ENCODE measurements at places on chromosomes 1 and 21.

DNA sequence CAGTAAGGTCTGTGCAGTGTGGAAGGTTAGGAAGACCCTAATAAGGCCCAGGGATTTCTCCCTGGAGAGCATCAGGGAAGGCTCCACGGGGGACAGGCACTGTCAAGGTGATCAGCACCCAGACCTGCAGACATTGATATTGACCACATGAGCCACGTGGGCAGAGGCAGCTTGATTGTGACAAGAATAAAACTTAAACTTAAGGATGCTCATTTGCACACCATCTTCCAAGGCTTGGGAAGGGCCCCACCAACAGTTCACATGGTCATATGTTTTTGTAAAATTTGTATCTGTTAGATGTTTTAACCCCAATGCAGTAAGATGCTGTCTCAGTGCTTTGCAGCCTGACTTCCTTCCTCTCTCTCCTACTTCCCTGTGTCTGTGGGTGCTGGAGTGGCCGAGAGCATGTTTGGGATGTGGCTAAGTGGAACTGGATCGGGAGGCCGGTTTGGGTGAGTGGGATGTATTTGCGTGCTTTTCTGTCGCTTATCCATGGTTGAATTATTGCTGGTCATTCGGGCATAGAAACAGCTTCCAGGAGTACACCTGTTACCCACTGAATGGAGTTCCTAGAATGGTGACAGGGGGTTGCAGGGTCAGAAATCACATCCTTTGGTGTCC is 49.8 kb upstream of the OLIG2 start:
- DNase-seq = no peak

DNA sequence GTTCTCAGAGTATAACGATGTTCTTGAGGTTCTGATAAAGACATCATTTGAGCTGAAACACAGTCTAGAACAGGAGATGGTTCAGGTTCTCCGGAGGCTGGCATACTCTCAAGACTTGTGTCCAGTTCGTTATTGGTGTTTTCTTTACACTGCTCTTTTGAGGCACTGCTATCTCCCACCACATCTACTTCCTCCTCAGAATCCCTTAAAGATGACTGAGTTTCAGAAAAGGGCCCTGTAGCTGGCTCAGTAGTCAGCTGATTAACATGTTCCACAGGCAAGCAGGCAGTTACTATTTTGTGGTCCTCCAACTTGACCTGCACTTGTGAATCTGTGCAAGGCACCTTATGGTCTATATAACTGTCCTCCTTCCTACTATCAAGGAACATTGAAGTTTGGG is 50.2 kb downstream of the ZZZ3 start:
- no peak for DNase-seq

DNA sequence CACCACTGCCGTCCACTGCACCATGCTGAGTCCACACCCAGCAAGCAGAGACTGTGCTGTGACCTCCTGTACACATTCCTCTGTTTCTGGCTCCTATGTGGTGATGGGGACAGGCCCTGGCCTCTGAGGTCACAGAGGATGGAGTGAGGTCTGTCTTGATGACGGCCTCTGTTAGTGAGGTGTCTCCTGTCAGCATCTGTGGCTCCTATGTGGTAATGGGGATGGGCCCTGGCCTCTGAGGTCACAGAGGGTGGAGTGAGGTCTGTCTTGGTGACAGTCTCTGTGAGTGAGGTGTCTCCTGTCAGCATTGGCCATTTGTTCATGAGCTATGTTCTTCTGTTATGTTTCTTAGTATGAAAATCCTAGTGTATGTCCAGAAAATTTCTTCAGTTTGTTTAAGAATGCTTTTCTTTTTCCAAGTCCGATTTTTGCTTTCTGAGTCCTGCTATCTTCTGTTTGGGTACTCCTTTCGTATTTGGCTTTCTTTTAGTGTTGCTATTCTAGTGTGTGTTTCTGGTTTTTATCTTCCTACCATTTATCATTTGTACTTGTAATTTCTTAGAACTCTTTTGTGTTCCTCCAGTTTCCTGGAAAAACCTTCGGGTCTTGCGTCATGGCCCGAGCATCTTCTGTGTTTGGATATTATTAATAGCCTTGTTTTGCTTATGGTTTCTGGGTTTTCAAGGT is 13.4 kb downstream of the SNAP47 start:
- no peak for DNase-seq

- DNase-seq = peak; percentile 67
These were observed 10.8 kb downstream of the MINDY1 start for GRCh38 chr1:150995896-150996295.

DNA sequence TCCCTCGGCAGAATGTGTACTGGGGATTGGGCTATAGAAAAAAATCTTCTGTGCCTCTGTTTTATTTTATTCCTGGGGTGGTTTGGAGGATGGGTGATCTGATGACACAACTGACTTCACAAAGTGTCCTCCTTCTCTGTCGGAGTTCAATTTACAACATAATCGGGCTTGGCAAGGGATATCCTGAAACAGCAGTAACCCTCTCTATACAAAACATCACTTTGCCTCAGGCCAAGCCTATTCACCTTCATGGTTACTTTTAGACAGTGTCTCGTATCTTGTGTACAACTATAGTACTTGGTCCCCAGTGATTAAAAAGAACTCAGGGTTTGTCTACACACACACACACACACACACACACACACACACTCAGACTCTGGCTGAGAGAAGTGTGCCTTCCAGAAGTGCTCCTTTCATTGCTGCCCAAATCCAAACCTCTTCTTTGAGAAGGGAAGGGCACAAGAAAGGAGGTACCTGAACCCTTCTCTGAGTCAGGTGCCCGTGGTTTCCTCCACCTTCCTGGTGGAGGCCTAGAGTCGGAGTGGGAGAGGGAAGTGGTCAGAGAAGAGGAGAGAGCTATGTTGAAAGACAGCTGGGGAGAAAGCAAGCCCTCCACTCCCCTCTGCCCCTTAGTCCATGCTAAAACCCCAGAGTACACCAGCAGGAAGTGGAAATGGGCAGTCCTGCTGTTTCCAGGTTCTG is 62.4 kb upstream of the POU2F1 start:
- no peak for DNase-seq

DNA sequence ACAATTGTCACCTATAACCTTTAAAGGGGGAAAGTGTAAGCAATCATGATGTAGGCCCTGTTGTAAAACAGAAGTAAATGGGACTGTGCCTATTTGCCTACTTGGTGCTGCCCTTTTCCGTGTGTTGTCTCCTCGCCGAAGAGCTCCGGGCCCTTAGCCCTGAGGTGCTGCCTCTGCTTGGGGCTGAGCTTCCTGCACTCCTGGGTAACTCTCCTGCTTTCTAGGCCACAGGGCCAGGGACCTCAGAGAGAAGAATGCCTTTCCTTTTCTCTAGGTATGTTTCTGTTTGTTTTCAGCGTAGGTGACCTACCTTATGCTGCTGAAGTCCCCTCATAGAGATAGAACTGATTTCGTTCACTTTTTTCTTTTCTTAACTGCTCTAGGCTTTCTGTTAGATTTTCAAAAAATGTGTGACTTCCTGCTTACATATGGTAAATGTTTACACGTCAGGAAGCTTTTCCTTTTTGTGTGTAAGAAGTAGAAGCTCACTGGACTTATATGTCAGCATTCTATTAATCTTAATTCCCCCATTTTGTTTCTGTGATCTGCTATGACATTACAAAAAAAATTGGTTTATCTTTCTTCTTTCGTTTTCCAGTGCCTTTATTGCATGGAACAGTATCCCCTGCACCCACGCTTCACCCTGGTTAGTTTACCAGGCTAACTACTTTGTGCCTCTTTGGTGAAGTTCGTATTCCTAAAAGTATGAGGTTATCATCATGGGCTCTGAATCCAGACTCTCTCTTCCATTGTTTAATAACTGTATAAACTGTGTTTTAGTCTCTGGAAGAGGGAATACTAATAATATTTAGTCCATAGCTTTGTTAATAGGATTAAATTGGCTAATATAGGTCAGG is 61.7 kb downstream of the ITSN1 start:
- DNase-seq = no peak

DNA sequence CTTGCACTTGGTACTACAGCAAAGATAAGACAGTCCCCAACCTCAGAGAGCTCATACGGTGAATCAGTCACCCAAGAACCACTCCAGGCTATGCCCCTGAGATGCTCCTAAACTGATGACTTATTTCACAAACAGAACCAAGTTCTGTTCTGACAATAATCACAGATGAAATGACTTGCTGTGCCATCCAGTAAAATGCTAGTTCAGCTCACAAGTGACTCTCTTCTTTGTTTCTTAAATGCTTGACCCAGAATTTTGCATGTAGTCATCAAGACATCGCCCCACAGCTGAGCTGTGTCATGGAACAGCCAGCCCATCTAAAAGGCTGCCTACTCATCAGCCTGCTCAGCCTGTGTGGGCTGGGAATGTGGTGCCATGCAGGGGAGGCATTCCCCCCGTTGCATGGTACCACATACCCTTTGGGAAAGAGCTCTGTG is 6.1 kb upstream of the SLC19A2 start:
- DNase-seq = no peak

GRCh38 chr1:166165661-166166328 is 1.0 kb downstream of the FAM78B start:
- DNase-seq = peak; percentile 10

- no peak for DNase-seq
These were observed 16.5 kb downstream of the TNFRSF1B start for GRCh38 chr1:12183095-12183794.

GRCh38 chr1:233668725-233669294 is 54.9 kb downstream of the KCNK1 start:
- DNase-seq = no peak

Data from tibial nerve (tissue), 4 donors.